ENCODE measurements at places on chromosomes 4 and X. TPM values are rescaled to one million over a fixed set of nuclear protein-coding genes. Genes with fewer than 3 reads are reported as not detected.

GRCh38 chr4:3465698-3466671, 2.9 kb downstream of the DOK7 start:
- DNase-seq: no peak

DNA sequence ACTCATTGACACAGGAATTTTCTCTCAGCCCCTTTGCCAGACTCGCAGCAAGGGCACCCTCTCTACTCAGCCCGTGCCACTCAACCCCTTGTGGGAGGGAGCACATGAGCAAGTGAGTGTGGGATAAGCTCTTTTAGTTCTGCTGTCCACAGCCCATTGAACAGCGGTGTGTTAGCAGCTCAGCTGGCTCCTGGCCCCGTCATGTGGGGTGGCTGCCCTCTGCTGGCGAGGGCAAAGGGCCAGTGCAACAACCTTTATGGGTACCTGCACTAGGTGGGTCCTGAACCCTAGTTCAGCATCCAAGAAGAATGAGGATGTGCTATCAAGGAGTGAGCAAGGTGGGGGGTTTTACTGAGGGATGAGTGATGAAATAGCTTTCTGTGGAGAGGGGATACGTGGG, 85.0 kb upstream of the ZNF81 start:
- peak; percentile 19 for DNase-seq

DNA sequence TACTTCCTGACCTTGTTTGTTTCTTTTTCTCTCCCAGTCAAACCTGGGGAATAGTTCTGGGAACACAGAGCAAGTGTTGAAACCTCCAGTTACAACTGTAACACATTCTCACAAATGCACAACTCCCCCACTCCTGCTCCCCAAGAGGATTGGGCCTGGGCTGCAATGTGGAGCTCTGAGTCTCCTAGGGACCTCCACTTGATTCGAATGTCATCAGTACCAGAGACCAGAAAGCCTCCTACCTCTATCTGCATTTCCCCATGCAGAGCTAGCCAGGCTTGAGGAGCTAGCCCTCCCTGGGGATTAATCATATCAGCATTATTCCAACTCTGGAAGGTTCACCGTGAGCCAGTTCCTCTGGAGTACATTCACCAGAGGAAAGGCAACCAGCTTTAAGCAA, 41.7 kb upstream of the CITED1 start:
- peak; percentile 8 for DNase-seq

GRCh38 chr4:87679449-87680169, 29.5 kb downstream of the DMP1 start:
- peak; percentile 66 for DNase-seq

GRCh38 chr4:32560306-32560705, 1840.1 kb downstream of the PCDH7 start:
- DNase-seq: peak; percentile 0

- peak; percentile 22 for DNase-seq
Observed at GRCh38 chr4:7831858-7832730, 107.6 kb downstream of the AFAP1 start.

- DNase-seq: peak; percentile 33
Observed at GRCh38 chr4:15291122-15291521, 136.7 kb upstream of the C1QTNF7 start.

GRCh38 chrX:108304210-108304609, 134.0 kb downstream of the COL4A6 start:
- peak; percentile 63 for DNase-seq

GLA gene
- 31.2 TPM for total RNA-seq

MAOB gene
- under 0.01 TPM for total RNA-seq

Data from fibroblast of villous mesenchyme (primary cell).